Stomach (tissue), 19 donors: ENCODE measurements at places on chromosomes 16 and 17. TPM values are rescaled to one million over a fixed set of nuclear protein-coding genes. Genes with fewer than 3 reads are reported as not detected.

KRTAP4-11 gene
- not detected for polyA plus RNA-seq

SLC47A2 gene
- polyA plus RNA-seq, result not detected

TIGD7 gene
- 3.7 TPM for polyA plus RNA-seq

GPR142 gene
- polyA plus RNA-seq, result not detected

SLFN12L gene
- not detected for polyA plus RNA-seq

PTX4 gene
- polyA plus RNA-seq, result not detected

KRT13 gene
- polyA plus RNA-seq, result 41.1 TPM

CCDC40 gene
- 2.2 TPM for polyA plus RNA-seq

ZP2 gene
- 0.05 TPM for polyA plus RNA-seq

CLEC18C gene
- not detected for polyA plus RNA-seq

KCNH6 gene
- polyA plus RNA-seq, result 0.31 TPM
